ENCODE measurements at places on chromosomes 13 and 19. TPM values are rescaled to one million over a fixed set of nuclear protein-coding genes. Genes with fewer than 3 reads are reported as not detected.
A peak's percentile ranks its signal among the peaks of the same experiment; 100 is the strongest.

GRCh38 chr19:41325947-41326706 lies 16.2 kb downstream of the CCDC97 start:
- no peak for DNase-seq

DNA sequence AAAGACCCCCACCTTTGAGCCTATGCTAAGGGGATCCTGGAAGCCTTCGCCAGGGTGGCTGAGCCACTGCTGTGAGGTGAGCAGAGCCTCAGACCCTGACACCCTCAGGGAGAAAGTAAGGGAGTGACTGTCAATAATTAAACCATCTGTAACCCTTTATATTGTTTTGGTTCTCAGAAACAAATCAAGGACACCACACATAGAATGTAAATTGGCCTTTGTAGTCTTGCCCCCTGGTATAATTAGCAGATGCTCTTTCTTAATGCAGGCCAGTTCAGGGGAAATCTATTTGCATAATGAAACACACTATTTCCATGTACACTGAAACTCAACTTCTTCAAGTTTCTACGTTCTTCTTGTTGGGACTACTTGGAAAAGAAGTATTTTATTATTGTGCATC lies 127.7 kb upstream of the EDNRB start:
- DNase-seq: no peak

- no peak for DNase-seq
Observed at GRCh38 chr13:44566601-44567000, 9.5 kb downstream of the TSC22D1 start.

- DNase-seq: no peak
Observed at GRCh38 chr13:37956536-37956935, 87.0 kb upstream of the TRPC4 start.

- DNase-seq: no peak
Observed at GRCh38 chr19:55141696-55142095, 7.3 kb downstream of the TNNT1 start.

DNA sequence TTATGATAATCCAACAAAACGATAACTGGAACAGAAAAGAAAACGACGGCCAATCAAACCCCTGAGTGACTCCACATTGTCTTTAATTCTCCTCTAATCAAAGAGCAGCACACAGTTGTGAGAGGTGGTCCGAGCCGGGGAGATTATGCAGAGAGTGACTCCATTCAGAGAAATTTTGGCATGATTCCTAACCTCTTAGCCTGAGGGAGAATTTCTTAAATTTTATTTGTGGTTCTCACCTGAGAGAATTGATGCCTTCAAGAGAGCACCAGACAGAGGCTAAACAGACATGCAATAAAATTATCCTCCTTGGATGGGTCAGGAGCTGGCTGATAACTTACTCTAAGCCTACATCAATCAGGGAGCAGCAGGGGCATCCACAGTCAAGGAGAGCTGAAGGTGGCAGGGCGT lies 310.0 kb upstream of the KLF12 start:
- no peak for DNase-seq

Gene PGLYRP1
- not detected for total RNA-seq

DNA sequence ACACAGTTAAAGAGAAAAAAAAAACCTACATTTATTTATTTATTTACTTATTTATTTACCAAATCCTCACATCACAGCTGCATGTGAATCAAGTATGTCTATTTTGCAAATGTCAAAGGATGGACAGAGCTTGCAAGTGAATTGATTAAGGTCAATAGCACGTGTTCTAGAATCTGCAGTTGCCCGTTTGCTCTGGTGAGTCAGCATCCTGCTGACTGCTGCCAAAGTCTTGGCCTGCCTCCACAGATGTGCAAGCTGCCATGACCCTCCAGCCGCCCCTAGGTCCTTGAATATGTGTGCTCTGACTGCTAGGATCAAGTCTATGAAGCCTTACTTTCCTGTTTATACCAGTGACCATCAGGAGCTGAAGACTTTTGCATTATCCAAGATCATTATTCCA lies 320.6 kb downstream of the GPC5 start:
- DNase-seq: no peak

DNA sequence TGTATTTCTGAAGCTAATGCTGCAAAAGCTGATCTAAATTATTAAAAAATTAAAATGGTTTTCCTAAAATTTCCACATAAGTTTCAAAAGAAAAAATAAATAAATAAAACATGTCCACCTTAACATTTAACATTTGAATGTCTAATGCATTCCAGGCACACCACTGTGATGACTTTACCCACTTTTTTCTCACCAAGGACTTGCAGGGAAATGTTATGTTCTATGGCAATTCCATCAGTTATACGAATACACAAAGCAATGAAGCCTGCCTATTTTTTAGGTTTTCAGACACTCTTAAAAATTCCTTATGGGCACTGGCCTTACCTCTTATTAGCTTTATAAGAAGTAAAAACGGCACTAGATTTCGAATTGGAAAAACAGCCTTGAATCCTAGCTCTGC lies 10.2 kb downstream of the TSC22D1 start:
- DNase-seq: no peak

GRCh38 chr13:109938255-109938936 lies 152.0 kb upstream of the IRS2 start:
- DNase-seq: no peak

- DNase-seq: peak; percentile 99
Observed at GRCh38 chr19:38691938-38692457, 44.5 kb downstream of the ACTN4 start.

Gene HPN
- 0.08 TPM for total RNA-seq

GRCh38 chr19:13063461-13064091 lies 39.1 kb downstream of the LYL1 start:
- DNase-seq: no peak

Gene FFAR3
- not detected for total RNA-seq

Gene GRAMD1A
- 69.9 TPM for total RNA-seq

- DNase-seq: no peak
Observed at GRCh38 chr13:59721926-59722910, 441.5 kb downstream of the DIAPH3 start.

DNA sequence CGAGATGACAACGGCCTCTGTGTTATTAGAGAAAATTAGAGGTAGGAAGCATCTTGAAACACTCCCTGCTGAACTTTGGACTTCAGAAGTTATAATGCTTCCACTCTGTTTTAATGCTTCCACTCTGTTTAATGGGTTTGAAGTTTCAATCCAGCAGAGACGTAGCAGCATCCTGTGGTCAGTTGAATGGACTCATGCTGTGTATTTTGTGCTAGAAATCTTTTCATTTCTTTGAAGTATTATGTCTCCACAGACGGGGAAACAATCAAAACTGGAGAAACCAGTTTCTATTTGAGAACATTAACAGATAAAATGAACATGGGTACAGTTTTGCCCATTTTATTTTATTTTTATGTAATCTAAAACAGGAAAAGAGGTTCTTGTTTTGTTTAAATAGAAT lies 1736.2 kb downstream of the SLITRK5 start:
- no peak for DNase-seq

- DNase-seq: no peak
Observed at GRCh38 chr13:83503424-83503823, 378.9 kb downstream of the SLITRK1 start.

DNA sequence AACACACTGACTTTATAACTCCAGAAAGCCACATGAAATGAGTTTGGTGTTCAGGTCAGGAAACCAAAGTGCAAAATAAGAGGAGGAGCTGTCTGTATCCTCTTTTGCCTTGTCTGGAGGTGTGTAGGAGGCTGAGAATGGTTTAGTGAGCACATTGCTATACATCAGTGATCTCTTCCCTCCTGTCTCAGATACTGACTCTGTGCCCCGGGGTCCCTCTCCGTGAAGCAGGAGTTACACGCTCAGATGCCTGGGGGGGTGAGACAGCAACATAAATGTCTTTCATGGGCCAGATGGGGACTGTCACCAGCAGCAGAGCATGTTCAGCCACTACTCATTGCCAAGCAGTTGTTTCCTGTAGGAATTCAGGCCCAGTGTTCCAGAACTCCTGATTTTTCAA lies 285.4 kb downstream of the ATP8A2 start:
- no peak for DNase-seq

DNA sequence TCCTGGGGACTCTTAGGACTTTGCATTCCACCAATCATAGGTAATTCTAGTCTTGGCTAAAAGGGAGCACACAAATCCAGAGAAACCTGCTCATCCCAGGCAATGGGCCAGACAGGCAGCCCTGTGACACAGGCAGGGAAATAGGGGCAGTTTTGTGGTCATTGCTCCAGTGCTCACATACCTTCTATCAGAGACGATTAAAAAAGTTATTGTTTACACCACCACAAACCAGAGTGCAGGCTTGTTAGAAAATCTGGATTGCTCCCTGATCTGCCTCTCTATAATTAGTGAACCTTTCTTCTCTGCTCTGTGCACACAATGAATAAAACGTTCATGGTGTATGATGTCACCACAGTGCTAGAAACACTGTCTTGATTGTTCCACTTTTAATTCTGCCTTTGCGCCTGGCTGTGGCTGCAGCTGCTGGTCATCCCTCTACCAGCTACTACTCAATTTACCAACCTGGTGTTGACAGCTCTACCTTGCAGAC lies 121.6 kb upstream of the SPATA13 start:
- no peak for DNase-seq

DNA sequence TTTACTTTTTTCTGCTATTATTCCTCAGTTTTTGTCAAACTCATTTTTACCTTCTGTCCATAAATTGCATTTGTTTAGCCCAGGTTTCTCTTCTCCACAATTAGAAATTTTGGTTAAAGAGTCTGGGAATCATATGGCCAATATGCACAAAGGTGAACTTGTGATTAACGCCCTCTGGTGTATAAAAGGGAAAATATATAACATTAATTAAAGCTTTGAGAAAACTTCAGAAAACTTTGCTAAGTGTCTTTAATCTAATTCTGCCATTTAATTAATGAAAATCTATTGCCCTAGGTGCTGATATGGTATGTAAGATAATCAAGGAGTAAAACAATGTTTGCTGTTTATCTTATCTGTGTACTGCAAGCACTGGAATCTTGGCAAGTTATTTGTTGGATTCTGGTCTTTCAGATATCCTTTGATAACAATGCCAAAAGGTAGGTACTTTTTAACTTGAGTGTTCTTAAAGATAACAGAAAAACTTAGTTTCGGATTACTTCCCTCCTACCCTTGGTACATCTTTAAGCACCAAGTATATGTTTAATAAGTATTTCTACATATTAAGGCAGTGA lies 402.6 kb downstream of the SUCLA2 start:
- no peak for DNase-seq

DNA sequence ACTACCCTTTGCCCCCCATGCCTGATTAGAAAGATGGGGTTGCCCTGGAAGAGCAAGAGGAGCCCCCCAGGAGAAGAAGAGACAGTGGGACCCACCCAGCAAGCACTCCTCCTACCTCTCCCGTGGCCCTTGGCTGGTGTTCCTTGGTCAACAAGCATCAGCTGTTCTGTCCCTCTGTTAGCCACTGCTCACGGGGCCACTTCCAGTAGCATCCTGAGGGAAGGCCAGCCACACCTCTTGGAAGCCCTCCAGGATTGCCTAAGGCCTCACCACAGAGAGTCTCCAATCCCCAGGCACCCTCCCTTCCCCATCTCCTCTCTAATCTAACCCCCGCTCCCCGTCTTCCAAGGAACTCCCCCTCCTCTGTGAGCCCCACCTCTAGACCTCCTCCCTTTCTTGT lies 15.1 kb upstream of the DPP9 start:
- no peak for DNase-seq

DNA sequence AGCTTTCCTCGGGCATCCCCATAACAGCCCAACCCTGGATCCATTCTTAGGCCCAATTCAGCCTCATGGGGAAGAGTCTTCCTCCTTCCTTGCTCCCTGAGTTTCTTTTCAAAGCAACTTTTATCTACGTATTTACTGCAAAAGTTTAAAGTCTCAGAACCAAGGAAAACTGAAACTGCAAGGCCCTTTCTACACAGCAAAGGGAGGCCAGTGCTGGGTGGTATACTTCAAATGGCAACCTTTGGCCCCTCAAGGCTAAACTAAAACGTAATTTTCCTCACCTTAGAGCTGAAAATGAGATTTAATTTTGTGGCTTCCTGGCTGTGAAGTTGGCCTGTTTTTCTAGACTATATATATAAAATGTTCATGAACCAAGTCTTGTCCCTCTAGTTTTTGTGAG lies 5.6 kb downstream of the CDX2 start:
- no peak for DNase-seq

- DNase-seq: no peak
Observed at GRCh38 chr19:2261438-2262172, 5.4 kb upstream of the JSRP1 start.

Gene OR7D2
- not detected for total RNA-seq

Gene PEAK3
- total RNA-seq: not detected

DNA sequence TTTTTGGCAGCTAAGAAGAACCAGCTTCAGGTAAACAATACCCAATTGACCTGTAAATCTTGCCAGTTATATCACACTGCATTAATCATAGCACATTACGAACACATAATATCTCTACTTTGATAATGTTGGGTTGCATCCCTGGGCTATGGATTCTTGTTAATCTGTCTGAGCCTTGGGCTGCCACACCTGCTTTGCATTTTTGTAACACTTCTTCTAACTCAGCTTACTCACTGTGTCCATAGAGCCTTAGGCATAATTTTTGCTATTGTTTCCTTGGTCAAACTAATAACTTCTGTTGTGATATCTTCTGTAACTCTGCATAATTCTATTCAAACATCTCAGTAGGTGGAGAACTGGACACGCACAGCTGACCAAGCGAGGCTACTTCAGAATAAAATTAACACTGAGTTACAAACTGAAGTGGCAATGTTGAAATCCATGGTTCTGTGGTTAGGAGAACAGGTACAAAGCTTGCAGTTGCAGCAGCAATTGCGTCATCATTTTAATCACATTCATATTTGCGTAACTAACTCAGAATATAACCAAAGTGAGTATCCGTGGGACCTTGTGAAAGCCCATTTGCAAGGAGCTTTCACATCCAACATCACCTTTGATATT lies 6.4 kb downstream of the ZNF350 start:
- no peak for DNase-seq

DNA sequence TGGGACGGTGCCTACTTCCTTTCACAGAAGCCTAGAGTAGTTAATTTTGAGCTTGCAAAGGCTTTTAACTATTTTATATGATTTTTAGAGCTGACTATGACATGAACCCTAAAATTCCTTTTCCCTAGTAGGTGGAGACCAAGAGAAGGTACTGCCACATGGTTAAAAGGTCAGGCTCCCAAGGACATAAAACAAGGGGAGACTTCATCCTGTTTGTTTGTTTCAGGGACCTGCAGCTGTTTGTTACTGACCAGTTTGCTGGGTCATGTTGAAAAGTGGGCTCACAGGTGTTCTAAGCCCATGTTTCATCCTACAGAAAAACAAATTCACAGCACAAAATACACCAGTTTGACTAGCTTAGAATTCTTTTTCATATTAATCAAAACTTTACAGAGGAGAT lies 3.9 kb upstream of the ZNF460 start:
- DNase-seq: no peak

Measured in Panc1 (cell line).